ENCODE measurements at places on chromosomes 16 and 17.

DNA sequence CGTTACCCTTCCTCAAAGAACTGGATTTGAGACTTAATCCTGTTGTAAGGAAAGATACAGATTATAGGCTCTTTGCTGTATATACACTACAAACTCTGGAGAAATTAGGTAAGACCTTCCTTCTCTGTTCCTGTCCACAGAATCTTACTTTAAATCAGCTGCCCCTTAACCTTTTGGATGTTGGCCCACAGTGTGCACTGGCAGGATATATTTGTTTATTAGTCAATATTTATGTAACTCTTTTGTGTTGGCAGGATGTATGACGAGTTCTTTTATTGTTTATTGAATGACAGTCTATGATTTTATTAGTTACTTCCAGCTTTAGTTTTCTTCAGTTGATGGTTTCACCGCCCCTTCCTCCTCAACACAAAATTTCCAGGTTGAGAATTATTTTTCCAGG is 19.7 kb downstream of the LRRC36 start:
- no peak for DNase-seq

GRCh38 chr16:15993946-15994665 is 44.7 kb downstream of the ABCC1 start:
- DNase-seq: no peak

DNA sequence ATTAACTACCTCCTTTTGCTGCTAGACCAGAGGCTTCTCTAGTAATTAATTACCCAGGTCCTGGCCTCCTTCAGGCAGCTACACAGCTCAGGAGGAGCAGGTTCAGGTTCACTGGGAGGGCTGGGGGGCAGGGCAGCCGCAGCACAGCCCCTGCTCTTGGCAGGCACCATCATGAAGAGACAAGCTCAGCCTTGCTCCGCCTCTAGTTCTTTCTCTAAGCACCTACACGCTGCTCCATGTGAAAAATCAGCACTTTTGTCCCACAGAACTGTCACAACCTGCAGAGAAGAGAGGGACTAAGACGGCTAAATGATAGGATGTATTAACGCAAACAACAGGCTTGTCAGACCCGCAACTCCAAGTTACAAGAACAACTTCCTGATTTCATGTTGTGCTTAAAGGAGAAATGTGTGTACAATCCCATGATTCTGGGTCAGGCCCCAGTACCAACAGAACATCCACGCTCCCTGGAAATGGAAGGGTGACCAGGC is 53.4 kb downstream of the GRB2 start:
- DNase-seq: no peak

DNA sequence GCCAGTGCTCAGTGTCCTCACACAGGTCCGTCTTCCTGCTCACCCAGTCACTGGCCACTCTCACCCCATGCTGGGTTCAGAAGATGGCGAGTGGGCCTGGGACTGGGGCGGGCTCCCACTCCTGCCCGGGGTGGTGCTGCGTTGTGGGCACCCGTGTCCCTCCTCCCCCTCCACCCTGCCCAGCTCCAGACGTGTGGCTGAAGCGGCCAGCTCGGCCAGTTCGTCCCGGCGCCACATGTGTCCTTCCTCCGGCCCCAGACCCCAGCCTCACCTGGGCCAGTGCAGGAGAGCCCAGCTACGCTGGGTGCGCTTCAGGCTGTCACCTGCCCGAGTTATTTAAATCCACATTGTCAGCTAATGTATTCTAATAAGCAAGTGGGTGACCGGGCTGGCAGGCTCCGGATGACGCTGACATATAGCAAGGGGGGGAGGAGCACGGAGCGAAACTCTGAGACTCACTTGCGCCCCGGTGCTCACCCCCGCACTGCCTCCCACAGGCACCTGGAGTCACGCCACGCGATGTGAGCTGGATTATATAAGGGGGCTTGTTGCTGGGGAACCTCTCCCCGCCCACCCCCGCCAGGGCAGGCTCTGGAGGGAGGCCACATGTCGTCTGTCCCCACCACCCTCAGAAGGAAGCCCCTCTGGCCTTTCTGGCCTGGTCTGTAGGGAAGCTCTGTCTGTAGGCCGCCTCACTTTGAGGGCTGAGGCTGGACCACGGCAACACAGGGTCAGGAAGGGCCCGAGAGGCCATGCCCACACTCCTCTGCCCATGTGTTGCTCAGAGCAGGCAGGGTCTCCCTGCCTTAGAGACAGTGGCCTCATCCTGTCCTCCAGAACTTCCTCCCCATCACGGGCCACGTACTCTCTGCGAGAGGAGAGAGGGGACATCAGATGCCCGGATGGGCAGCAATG is 7.1 kb upstream of the BAIAP2 start:
- DNase-seq: no peak
